ENCODE measurements at places on chromosomes 1 and 21. TPM values are rescaled to one million over a fixed set of nuclear protein-coding genes. Genes with fewer than 3 reads are reported as not detected.

GRCh38 chr1:177511036-177511435 lies 340.3 kb downstream of the BRINP2 start:
- H3K4me3 ChIP-seq: no peak overlapping the region
- no peaks in the 10 kb centered on the region for H3K36me3 ChIP-seq
- H3K27ac ChIP-seq: no peak overlapping the region
- DNase-seq: no peak

- H3K4me1 ChIP-seq: peaks cover 5% of the 10 kb centered on the region
- peaks cover 5% of the 10 kb centered on the region for H3K27me3 ChIP-seq
- H3K27ac ChIP-seq: peak overlapping the region; percentile 45
- H3K36me3 ChIP-seq: no peaks in the 10 kb centered on the region
- no peak overlapping the region for H3K4me3 ChIP-seq
- no peak for DNase-seq
These were observed 157.1 kb upstream of the SYT6 start for GRCh38 chr1:114310695-114311271.

GRCh38 chr1:34924759-34925555 lies 4.5 kb downstream of the DLGAP3 start:
- H3K4me1 ChIP-seq: peaks cover 5% of the 10 kb centered on the region
- no peak overlapping the region for H3K4me3 ChIP-seq

GRCh38 chr1:166165661-166166328 lies 1.0 kb downstream of the FAM78B start:
- H3K4me1 ChIP-seq: peaks cover 5% of the 10 kb centered on the region
- H3K4me3 ChIP-seq: peak overlapping the region; percentile 66
- H3K36me3 ChIP-seq: no peaks in the 10 kb centered on the region
- no peak overlapping the region for H3K27ac ChIP-seq

DNA sequence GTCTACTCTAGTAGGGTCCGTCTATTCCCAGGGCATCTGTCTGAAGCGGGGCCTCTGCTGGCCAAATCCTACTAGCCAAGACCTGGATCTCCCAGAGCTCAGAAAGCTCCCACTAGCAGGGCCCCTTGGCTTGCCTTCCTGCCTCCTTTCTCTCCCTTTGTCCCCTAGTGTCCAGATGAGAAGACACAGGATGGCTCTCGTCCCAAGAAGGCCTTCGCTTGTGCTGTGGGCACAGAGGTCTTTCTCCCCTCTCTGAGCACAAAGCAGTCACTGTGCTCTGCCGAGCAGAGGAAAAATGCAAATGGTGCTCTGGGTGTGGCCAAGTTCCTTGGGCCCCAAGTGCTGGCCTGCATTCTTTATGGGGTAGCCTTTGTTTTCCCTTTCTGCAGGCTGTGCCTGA lies 13.0 kb upstream of the GPR137B start:
- peaks cover 50% of the 10 kb centered on the region for H3K4me1 ChIP-seq
- peaks cover under 1% of the 10 kb centered on the region for H3K27me3 ChIP-seq
- no peak overlapping the region for H3K4me3 ChIP-seq
- DNase-seq: no peak
- H3K27ac ChIP-seq: peak overlapping the region; percentile 92

DNA sequence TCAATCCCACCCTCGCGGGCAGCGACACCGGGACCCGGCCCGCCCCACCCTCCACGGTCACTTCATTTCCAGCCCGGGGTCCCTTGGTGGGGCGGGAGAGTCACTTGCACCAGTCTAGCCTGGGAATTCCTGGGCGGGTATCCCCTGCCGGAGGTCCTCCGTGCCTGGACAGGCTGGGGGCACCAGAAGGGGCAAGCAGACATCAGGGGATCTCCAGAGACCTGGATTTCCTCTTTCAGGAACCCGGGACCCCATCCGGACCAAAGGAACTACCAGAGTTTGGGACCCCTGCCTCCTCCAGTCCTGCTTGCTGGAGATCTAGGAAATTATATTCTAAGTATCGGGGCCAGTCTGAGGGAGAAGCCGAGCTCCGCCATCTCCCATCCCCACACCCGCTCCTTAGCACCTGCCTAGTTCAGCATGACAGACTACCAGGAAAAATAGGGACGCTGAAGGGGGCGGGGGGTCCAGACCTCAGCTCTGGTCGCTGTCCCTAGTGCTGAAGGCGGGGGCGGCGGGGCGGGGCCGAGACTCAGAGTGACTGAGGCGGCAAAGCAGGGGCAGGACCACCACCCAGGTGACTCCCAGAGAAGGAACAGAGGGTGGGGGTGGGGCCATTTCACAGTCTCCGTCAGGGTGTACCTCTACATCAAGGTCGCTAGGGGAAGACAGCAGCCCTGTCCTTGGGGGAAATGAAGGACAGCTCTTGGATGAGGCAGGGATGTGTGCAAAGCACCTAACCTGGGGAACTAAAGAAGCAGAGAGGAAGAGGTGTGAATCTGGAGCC lies 832 bp downstream of the HCN3 start:
- DNase-seq: peak; percentile 76
- peak overlapping the region; percentile 65 for H3K27ac ChIP-seq
- H3K36me3 ChIP-seq: peaks cover 7% of the 10 kb centered on the region
- H3K27me3 ChIP-seq: no peaks in the 10 kb centered on the region
- H3K4me3 ChIP-seq: peak overlapping the region; percentile 76

- no peak for DNase-seq
- no peaks in the 10 kb centered on the region for H3K36me3 ChIP-seq
- H3K4me1 ChIP-seq: peaks cover 26% of the 10 kb centered on the region
- H3K27me3 ChIP-seq: peaks cover 29% of the 10 kb centered on the region
- no peak overlapping the region for H3K4me3 ChIP-seq
These were observed 5.4 kb downstream of the CPLANE2 start for GRCh38 chr1:16231331-16232315.

DNA sequence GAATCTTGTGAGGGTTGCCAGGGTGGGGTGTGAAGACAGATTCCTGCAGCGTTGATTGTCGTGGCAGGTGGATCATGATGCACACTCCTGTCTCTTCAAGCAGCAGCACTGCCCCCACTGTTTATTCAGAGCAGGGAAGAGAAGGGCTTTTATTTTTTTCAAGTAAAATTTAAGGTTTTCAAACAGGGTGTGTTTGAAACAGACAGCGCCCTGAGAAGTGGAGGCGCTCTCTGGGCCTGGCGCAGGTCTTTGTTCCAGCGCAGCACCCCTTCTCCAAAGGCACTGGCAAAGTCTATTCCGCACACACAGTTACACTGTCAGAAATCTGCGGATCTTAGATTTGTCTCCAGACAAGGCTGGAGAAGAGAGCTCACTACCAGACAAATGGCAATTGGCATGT lies 7.0 kb downstream of the C1orf53 start:
- H3K27me3 ChIP-seq: peaks cover 100% of the 10 kb centered on the region
- peaks cover 49% of the 10 kb centered on the region for H3K4me1 ChIP-seq
- no peaks in the 10 kb centered on the region for H3K36me3 ChIP-seq
- no peak overlapping the region for H3K27ac ChIP-seq

DNA sequence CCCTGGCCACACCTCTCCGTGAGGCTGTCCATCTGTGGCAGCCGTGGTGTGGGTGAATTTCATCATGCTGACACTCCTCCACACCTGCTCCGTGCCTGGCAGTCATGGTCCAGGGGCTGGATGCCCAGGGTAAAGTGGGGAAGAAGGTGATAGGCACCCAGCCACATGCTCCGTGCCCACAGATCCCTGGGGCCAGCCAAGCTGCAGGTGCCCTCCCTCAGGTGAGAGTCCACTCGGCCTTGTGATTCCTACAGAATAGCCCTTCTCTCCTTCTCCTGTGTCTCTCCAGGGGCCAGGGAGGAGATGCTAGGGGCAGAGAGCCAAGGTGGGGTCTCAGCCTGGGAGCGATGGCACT lies 16.8 kb upstream of the POFUT2 start:
- H3K27me3 ChIP-seq: no peaks in the 10 kb centered on the region
- peaks cover 30% of the 10 kb centered on the region for H3K4me1 ChIP-seq
- no peak overlapping the region for H3K27ac ChIP-seq

- H3K36me3 ChIP-seq: no peaks in the 10 kb centered on the region
- peaks cover 40% of the 10 kb centered on the region for H3K4me1 ChIP-seq
- H3K4me3 ChIP-seq: no peak overlapping the region
- no peak for DNase-seq
- peaks cover 8% of the 10 kb centered on the region for H3K27me3 ChIP-seq
- H3K27ac ChIP-seq: no peak overlapping the region
These were observed 29.3 kb downstream of the BATF3 start for GRCh38 chr1:212670301-212670700.

- H3K4me1 ChIP-seq: peaks cover 13% of the 10 kb centered on the region
- H3K36me3 ChIP-seq: no peaks in the 10 kb centered on the region
- no peak overlapping the region for H3K27ac ChIP-seq
- peaks cover 83% of the 10 kb centered on the region for H3K27me3 ChIP-seq
These were observed 121.7 kb upstream of the RRP15 start for GRCh38 chr1:218163371-218163770.

GRCh38 chr1:18056545-18056944 lies 51.1 kb upstream of the IGSF21 start:
- peaks cover 76% of the 10 kb centered on the region for H3K27me3 ChIP-seq
- no peak overlapping the region for H3K27ac ChIP-seq
- H3K4me3 ChIP-seq: no peak overlapping the region
- no peaks in the 10 kb centered on the region for H3K4me1 ChIP-seq
- H3K36me3 ChIP-seq: no peaks in the 10 kb centered on the region
- no peak for DNase-seq

- peaks cover 7% of the 10 kb centered on the region for H3K4me1 ChIP-seq
- no peak overlapping the region for H3K27ac ChIP-seq
- H3K4me3 ChIP-seq: no peak overlapping the region
These were observed 1.6 kb upstream of the KDF1 start for GRCh38 chr1:26961826-26962225.

DNA sequence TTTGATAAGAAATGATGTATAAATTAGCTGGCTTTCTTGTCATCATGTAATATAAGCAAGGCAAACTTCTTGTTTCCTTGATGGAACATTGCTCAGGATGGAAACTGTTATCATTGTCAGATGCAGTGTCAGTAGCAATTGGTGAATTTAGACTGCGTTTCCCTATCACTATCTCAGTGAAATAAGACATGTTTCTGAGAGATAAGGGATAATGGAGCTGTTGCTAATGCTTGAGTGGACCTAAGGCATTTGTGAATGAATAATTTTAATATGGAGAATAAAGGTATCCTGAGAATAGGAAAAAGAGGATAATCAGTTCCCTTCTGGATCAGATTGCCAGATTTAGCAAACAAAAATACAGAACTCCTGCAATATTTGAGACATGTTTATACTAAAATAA lies 160.9 kb downstream of the HLX start:
- no peak overlapping the region for H3K4me3 ChIP-seq
- DNase-seq: no peak
- H3K36me3 ChIP-seq: no peaks in the 10 kb centered on the region

GRCh38 chr1:53256511-53257453 lies 18.5 kb upstream of the MAGOH start:
- peak overlapping the region; percentile 5 for H3K27ac ChIP-seq
- H3K27me3 ChIP-seq: no peaks in the 10 kb centered on the region
- DNase-seq: no peak
- H3K4me3 ChIP-seq: no peak overlapping the region
- H3K4me1 ChIP-seq: no peaks in the 10 kb centered on the region

GRCh38 chr1:98677288-98677687 lies 15.8 kb downstream of the SNX7 start:
- H3K4me1 ChIP-seq: peaks cover 1% of the 10 kb centered on the region
- H3K27ac ChIP-seq: no peak overlapping the region
- no peaks in the 10 kb centered on the region for H3K27me3 ChIP-seq
- H3K36me3 ChIP-seq: peaks cover 25% of the 10 kb centered on the region
- no peak for DNase-seq

DNA sequence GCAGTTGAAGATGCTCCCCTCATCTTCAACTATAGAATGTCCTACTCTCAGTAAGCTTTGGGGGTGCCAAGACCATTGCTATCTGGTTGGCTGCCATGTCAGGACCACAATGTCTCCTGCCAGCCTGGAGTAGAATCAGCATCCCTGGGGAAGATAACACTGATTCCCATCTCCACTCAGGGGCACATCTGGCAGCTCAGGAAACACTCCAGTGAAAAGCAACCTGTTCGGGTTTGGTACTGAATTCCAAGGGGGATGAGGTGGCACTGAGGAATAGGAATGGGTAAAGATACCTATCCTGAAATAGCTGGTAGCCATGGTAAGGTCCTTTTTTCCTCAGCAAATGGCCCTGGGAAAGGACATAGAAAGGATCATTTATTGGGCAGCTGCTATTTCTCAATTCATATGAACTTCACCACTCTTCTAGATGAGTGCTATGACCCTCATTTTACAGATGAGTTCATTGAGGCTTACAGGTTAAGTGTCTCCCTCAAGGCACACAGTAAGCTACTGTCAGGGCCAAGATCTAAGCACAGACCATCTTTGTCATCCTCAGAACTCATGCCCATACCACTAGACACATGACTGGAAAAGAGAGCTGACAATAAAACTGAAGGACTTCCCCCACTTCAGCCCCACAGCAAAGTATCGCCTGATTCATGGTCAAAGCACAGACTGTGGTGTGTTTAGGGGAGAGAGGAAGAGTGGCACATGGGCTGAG lies 31.4 kb downstream of the AK2 start:
- H3K4me3 ChIP-seq: no peak overlapping the region
- peak overlapping the region; percentile 51 for H3K27ac ChIP-seq

GRCh38 chr1:228767636-228768354 lies 32.5 kb downstream of the RHOU start:
- no peak overlapping the region for H3K27ac ChIP-seq
- no peak overlapping the region for H3K4me3 ChIP-seq
- peaks cover 37% of the 10 kb centered on the region for H3K4me1 ChIP-seq
- DNase-seq: no peak

DNA sequence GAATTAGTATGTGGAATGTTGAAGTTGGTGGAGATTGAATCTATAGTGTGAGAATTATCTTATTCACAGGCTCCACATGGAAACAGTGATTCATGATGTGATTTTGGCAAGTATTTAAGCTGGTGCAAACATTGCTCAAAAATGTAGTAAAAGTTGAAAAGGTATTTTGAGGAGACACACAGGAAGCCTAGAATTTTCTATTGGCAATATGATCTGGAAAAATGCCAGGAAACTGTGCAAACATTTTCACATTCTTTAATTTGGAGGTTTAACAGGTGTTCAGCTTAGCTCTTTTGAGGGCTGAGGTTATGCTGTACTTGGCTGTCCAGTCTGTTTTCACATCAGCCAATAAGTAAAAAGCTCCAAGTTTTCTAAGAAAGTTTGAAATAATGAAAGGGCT lies 327.3 kb downstream of the RWDD3 start:
- DNase-seq: no peak
- no peaks in the 10 kb centered on the region for H3K27me3 ChIP-seq
- no peaks in the 10 kb centered on the region for H3K4me1 ChIP-seq
- no peak overlapping the region for H3K4me3 ChIP-seq
- no peak overlapping the region for H3K27ac ChIP-seq

Gene ZFP69B
- 9.0 TPM for total RNA-seq

Gene BGLAP
- total RNA-seq: 6.8 TPM

Gene FMN2
- total RNA-seq: 0.33 TPM

Gene LINGO4
- total RNA-seq: not detected

Gene CRABP2
- 676 TPM for total RNA-seq

Gene MACF1
- 282 TPM for total RNA-seq

Gene RNU1-2
- 3,937 TPM for total RNA-seq

Gene GBP4
- total RNA-seq: 4.8 TPM

Gene OR2L8
- not detected for total RNA-seq

Gene KCNH1
- 0.34 TPM for total RNA-seq

Gene ETNK2
- 19.2 TPM for total RNA-seq

Gene ZFP69
- 4.3 TPM for total RNA-seq

Gene CLIC4
- 135 TPM for total RNA-seq

Gene VANGL2
- 55.5 TPM for total RNA-seq

Gene INSRR
- total RNA-seq: 0.45 TPM
